Effector memory CD4-positive, alpha-beta T cell (primary cell): ENCODE measurements at places on chromosomes 3 and 15.

DNA sequence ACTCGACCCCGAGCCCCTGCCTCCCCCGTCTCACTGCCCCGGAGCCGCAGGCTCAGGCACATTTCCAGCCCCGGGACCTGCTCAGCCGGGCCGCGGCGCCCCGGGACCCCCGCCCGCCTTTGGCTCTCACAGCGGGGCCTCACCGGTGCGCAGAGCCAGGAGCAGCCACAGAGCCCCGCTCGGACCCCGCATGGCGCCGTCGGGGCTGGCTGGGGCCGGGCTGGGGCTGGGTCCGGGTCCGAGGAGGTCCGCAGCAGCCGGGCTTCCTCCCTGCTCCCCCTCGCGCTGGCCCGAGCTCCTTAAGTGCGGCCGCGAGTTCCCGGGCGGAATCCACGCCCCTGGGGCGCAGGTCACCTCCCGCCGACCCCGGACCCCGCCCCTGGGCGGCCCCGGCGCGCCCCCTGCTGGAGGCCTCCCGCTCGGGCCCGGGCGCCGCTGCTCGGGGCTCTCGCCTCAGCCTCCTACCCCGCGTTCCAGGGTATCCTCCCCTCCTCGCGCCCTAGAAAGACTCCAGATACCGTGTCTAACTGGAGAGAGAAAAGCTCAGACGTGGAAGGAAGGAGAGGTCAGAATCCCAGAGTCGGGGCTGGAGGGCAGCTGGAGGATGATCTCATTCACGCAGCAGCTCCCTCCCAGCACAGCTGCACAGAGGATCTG lies at the start of gene MELTF:
MELTF (minus strand) TSS at position 307 of the 657 bp plus-strand sequence; CDS start at position 192, 115 bp downstream.
- peak; percentile 60 for DNase-seq

GRCh38 chr15:22811640-22812039 lies 25.2 kb downstream of the NIPA1 start:
- DNase-seq = no peak

DNA sequence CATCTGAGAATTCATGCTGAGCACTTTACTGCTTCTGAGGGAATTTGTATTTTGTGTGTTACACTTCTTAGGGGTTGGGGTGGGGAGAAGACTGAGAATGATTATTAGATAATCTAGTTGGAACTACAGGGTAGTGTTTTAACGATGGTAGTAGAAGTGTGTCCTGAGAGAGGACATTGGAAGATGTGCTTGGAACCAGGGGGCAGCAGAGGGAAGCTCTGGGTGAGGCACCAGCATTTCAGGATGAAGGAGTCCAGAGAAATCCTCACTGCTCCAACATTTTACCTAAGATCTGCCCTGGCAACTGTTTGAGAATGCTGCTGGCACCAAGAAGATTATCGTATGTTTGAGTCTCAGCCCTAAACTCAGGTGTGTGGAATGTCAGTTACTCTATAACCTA lies 145.5 kb downstream of the SQOR start:
- no peak for DNase-seq

- no peak for DNase-seq
Observed at GRCh38 chr15:70524470-70524869, 238.9 kb downstream of the UACA start.

DNA sequence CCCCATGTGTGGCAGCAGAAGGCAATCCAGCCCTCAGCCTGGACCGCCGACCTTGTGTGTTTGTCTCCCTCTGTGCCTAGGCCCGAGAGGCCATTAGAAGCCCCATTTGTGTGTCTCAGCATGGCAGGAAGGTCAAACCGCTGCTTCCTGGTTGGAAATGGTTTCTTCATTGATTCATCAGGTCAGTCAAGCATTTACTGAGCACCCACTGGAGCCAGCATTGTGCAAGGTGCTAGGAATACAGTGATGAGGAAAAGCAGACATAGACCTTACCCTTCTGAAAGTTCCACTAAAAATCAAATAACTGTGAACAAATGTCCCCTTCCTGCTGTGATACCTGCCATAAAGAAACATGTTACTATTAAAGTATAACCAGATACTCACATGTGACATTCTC lies 265.9 kb upstream of the CTDSPL start:
- no peak for DNase-seq

DNA sequence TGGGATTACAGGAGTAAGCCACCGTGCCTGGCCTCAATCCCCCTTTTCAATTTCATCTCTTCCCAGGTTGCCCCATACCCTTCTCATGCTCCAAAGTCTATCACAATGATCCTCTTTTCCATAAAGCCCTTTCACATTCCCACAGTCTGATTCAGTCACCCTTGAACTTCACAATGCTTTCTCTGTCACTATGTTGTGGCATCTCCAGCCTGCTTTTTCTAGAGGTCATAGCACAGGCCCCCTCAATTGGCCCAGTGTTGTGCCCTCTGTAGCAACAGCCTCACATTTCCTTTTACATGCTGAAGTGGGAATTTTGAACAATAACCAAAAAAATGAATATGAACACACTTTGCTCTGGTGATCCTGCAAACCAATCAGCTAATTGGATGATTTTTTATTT lies 21.5 kb downstream of the DRD3 start:
- no peak for DNase-seq

DNA sequence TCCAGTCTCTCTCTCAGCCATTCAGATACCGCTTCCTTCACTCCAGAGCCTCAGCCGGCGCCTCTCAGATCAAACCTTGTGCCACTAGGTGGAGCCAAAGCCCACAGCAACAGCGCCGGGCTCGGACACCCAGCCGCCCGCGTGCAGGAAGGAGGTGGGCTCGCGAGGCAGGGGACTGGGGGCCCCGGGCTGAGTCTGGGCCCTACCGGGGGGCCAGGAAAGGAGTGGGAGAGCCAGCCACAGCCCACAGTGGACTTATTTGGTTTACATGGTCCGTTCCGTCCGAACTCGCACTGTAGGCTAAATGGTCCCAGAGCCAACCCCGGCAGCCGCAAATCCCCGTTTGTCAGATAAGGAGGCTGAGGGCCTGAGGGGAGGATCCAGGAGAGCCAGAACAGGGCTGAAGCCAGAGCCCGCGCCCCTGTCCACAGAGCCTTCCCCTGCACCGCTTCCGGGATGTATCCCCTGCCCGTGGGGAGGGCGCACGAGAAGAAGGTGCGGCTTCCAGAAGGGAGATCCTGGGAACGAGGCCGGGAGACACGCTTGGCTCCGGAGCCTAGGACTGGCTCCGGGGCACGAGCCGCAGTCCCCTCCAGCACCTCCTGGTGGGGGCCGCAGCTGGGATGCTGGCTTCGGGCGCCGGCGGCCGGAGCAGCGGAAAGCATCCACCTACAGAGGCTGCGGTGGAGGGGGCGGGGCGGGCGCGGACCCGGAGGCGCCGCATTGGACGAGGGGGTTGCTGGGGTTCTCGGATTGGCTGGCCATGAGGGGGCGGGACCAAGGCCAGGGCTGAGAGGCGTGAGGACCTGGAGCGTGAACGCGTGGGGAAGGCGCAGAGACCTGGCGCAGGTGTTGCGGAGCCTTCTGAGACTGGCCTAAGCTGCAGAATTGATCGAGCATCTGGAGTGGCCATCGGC lies 6.5 kb upstream of the CYP11A1 start:
- DNase-seq = peak; percentile 92

GRCh38 chr3:5301651-5302297 lies 114.3 kb downstream of the EDEM1 start:
- no peak for DNase-seq

DNA sequence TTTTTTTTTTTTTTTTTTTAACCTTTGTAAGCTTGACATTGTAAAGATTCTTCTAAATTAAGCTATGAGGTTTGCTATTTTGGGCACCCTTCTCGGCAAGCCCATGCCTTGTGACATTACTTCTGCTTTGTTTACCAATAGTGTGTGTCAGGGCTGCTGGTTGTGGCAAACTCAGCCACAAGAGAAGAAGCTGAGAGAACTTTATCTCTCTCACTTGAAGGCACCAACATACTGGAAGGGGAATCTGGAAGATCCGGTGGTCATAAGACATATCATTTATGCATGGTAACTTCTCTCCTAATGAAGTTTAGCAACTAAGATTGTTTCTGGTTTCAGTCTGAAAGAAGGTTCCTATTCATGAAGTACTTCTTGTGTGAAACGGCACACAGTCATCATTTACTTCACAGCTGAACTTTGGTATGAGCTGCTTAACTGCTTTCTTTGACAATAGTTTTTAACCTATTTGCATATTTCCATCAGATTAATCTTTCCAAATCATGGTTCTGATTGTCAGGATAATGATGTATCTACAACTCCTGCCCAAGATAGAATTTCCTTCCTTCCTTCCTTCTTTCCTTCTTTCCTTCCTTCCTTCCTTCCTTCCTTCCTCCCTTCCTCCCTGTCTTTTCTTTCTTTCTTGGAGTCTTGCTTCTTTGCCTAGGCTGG lies 189.3 kb downstream of the NFKBIZ start:
- DNase-seq = no peak

- DNase-seq = no peak
Observed at GRCh38 chr15:84023636-84024035, 211.9 kb upstream of the GOLGA6L4 start.

DNA sequence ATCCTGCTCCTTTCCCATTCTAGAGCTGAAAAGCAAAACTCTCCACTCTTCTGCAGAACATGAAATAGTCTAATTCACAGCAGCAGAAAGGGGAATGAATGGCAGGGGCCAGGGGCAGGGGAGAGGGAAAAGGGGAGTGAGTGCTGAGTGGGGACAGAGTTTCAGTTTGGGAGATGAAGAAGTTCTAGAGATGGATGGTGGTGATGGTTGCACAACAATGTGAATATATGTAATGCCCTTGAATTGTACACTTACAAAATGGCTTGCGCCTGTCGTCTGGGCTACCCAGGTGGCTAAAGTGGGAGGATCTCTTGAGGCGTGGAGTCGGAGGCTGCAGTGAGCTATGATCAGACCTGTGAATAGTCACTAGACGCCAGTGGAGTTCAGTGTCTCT lies 78.5 kb upstream of the MEF2A start:
- no peak for DNase-seq

DNA sequence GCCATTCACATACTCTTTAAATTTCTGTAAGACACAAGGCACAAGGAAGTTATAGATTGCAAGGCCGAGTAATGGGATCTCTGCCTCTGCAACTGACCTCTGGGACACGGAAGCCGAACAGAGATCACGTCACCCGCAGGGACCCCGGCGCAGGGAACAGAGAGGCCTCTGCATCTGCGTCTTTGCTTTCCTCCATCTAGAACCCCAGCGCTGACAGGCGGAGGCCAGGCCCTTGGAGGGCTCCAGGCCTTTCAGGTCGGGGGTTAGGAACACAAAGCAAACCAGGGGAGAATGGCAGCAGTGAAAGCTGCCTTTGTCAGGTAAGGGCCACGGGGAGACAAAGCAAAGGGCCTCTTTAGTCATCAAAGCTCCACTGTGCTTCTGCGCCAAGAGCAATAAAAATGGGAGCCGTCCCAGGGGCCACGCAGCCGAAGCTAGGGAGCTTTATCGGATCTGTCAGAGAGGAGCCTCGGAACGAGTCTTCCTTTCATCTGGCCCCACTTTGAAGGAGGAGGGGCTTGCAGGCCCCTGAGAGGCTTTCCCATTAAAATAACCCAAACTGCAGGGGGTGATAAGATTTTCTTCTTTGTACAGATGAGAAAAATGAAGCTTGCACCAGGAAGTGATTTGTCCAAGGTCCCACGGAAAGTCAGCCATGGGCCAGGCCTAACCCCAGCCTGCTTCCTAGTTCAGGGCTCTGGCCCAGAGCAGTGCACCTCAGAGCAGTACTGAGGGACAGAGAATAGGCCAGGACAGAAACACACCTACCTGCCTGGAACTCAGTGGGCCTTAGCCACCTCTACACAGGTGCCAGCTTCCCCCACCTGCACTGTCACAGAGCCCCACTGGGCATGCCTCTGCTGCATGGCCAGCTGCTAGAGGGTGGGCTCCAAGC lies 84.4 kb upstream of the RAD18 start:
- DNase-seq = no peak

GRCh38 chr15:81268881-81269601 lies 54.9 kb downstream of the STARD5 start:
- DNase-seq = no peak

GRCh38 chr3:125647318-125648014 lies 52.2 kb upstream of the OSBPL11 start:
- no peak for DNase-seq

DNA sequence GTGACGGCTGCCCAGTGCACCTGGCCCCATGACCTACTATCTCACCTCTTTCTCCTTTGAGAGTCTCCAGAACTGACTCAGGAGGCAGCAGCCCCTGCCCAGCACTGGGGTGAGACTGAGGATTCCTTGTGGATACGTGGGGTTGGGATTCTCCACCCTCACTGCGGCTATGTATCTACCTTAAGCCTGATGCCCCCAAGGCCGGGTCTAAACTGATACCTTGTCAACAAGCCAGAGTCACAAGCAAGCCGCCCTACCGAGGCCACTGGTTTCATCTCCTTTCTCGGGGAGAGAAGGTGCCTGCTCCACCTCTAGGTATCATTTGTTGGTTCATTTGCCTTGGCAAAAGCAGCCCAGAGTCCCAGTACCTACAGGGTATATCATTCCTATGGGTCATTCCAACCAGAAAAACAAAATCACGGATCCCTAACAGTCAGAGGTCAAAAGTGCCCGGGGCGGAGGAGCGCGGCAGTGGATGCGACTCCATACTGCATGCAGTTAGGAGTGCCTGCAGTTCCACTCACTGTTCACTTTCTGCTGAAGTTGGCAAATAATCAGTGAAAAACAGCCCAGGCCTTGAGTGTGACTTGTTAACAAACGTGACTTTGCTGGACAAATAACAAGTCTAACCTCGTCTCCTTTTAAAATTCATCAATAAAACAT lies 47.5 kb downstream of the ABTB1 start:
- no peak for DNase-seq

DNA sequence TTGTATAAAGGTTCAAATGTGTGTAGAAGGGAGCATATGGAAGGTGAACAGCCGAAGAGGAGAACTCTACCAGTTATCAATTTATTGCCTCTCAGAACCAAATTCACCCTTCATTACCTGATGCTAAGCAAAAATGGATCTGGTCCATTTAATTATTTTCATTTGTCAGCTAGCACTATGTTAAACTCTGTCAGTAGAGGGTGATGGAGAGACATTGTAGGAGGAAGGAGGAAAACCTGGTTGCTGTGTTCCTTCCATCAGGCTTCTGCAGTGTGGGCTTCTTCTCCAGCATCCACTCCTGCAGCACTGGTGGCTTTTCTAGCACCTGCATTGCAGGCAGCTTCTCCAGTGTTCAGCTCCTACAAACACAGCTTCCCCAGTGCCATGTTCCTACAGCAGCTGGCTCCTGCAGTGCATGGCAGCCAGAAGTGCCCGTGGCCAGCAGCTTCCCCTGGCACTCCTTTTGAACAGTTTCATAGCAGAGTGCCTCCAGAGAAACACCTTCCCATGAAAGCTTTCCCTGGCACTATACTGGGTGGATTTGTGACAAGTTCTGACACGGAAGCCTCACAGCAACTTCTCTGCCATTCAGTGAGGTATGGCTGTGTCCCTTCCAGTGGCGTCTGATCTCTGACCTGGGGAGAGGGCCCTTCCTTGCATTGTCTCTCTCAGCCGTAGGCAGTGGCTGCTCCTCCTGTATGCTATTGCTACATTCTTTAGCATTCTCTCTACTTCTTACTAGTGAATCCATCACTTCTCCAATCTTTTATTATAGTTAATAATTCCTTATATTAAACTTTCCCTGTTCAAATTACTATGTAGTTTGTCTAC lies 14.6 kb upstream of the IL17RD start:
- no peak for DNase-seq

- DNase-seq = no peak
Observed at GRCh38 chr3:127325629-127325961, 37.7 kb upstream of the PRR20G start.

GRCh38 chr15:60928970-60929369 lies 300.1 kb downstream of the RORA start:
- no peak for DNase-seq

- no peak for DNase-seq
Observed at GRCh38 chr3:82130046-82130445, 368.6 kb upstream of the GBE1 start.
